NCI-H82 (cell line): ENCODE measurements at places on chromosomes 13 and 19.

GRCh38 chr19:14147797-14148605 lies 11.6 kb upstream of the ASF1B start:
- peak; percentile 80 for DNase-seq

DNA sequence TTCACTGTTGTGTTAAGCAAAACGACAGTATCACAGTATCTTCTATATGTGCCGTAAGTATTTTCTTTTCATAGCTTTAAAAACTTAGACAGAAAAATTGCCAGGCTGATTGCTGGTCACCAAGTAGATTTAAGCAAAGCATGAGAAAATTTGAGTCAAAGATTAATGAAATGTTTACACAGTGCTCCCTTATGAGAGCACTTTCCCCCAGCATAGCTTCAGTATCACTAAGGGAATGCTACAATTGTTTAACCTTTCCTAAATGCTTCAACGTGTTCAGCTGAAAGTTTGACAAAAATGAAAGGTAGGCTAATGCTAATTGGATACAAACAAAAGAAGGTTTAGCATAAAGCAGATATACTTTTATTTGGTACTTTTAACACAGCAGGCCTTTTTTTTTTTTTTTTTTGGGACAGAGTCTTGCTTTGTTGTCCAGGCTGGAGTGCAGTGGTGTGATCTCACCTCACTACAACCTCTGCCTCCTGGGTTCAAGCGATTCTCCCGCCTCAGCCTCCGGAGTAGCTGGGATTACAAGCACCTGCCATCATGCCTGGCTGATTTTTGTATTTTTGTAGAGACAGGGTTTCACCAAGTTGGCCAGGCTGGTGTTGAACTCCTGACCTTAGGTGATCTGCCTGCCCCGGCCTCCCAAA lies 23.4 kb downstream of the PCCA start:
- DNase-seq = no peak

- DNase-seq = no peak
These were observed 8.5 kb upstream of the RASA3 start for GRCh38 chr13:114140906-114141250.

DNA sequence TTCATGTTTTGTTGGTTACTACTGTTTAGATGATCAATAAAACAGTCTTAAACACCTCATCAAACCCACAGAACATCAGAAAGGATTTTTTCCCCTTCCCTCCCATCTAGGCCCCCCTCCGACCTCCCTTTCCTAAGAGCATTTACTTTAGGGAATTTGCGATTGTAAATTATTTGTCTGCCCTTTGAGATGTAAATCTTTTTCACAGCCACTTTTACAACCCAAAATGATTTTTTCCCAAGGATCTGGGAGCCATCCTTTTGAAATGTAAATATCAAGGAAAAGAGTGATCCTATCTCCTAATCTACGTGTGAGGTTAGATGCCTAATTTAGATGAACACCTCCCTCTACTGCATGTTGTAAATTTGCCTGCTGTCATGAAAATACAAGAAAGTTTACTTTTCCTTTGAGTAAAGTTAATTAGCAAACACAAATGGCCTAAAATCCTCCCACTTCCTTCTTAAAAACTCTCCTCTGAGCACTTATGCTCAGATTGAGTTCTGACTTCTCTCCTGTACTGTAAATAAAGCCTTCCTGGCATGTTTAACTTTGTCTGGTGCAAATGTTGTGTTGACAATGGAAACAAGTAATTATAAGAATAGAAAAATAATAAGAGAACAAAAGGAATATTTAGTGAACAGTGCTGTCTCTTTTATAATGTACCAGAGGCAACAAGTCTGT lies 1646.9 kb upstream of the SPRY2 start:
- DNase-seq = no peak

DNA sequence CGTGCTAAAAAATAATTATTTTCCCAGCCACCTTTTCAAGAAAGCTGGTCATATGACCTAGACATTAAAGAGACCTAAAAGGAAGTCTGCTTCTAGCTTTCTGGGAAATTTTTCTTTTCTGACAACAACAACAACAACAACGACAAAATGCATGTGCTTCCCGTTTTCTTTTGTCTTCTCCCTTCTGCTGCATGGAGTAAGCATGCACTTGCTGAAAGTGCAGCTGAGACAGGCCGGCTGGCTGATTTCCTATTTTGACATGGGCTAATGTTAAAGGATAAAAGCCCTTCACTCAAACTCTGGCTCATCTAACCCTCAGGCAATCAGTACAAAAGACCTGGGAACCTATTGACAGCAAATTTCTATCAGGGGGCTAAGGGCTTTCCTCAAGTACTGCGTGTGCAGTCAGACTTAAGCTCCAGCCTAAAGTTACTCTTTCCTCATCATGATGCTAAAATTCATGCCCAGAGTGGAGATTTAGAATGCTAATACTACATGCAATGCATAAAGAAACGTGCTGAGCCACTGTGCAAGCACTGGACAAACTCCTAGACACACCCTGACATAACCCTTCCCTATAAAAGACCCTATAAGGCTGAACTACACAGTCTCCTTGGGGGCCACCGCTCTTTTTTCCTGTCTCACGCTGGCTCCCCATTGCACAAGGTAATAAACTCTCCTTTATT lies 811.1 kb downstream of the UQCRFS1 start:
- no peak for DNase-seq

- no peak for DNase-seq
These were observed 345.6 kb downstream of the SPRY2 start for GRCh38 chr13:79995334-79995733.

- DNase-seq = no peak
These were observed 169.3 kb downstream of the DCT start for GRCh38 chr13:94309997-94310855.

GRCh38 chr19:55654323-55654867 lies 440 bp upstream of the U2AF2 start:
- DNase-seq = peak; percentile 99

DNA sequence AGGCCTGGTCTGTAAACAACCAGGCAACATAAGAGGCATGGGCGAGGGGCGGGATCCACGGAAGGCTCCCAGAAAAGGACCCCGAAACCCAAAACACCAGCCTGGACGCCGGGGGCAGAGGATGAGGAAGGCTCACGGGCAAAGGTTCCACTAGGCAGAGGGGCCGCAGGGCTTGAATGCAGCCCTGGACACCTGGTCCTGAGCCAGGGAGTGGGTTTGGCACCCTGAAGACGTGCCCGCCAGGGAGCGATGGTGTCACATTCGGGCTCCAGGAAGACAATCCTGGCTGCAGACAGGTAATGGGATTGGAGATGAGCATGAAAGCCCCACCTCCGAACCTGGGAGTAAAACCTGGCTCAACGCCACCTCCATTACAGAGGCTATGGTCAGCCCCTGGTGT lies 31.8 kb downstream of the ZNF787 start:
- no peak for DNase-seq

DNA sequence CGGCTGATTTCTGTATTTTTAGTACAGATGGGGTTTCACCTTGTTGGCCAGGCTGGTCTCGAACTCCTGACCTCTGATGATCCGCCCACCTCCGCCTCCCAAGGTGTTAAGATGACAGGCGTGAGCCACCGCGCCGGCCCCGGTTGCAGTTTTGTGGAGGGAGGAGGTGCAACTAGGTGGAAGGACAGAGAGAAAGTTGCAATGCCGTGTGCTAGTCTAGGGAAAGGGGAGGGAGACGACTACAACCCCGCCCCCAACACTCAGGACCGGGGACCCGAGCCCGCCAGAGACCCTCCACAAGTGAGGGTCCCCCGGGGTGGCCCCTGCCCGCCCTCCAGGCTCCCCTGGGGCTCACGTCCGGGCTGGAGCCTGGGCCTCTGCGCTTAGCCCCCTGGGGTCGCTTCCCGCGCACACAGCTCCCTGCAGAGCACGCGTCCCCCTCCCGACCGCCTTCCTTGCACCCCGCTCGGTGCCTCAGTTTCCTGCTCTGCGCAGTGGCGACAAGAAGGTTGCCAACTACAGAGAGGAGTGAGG lies 1.2 kb upstream of the ARID3A start:
- DNase-seq = no peak

GRCh38 chr19:18430417-18431144 lies 7.4 kb downstream of the ISYNA1 start:
- DNase-seq = no peak

DNA sequence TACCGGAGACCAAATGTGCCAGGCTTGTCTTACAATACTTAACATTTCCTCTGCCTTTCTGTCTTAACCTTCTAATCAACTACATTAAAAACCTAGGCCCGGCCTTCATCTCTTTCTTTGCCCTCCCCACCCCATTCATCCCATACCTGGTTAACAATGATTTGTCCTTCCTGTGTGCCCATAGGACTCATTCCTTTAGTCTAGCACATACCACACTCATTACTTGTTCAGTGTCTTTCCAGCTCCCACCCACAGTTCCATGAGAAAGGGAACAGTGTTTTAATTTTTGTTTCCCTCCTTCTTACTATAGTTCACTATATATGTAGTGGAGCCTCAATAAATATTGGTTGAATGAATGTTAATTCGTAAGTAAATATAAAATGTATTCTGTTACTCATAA lies 2.4 kb downstream of the CLN5 start:
- no peak for DNase-seq

DNA sequence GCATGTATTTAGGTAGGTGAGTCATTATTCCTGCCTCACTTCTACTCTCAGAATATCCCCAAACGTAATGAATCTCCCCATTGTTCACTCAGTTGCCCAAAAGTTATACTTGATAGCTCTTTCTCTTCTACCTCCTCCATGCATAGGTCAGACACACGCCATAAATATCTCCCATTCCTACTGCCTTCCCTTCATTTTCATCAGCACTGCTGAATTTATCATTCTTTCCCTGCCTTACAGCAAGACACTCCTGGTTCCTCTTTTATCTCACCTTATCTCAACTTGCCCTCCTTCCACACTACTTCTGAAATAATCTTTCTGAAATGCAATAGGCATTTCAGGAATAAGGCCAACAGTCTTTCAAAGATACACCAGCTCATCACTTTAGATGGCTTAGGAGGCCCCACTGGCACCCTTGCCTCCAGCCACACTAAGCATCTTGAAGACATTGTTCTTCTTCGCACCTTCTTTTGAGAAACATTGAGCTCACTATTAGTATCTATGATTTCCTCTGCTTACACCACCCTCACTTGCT lies 333.9 kb downstream of the MYO16 start:
- DNase-seq = no peak

DNA sequence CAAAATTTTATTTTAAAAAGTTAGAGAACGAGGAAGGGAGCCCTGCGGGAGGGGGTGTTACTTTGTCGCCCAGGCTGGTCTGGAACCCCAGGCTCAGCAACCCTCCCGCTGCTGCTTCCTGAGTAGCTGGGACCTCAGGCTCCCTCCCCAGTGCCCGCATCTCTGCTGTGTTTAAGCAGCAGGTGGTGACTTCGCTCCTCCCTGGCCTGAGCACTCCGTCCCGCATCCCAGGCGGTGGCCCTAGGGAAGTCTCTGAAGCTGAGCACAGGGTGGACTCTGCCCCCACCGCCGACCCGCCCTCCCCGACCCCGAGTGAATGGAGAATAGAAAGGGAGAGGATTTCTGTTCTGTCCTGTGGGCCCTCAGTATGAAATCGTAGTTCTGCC lies 30.5 kb downstream of the ZNF701 start:
- DNase-seq = peak; percentile 37

DNA sequence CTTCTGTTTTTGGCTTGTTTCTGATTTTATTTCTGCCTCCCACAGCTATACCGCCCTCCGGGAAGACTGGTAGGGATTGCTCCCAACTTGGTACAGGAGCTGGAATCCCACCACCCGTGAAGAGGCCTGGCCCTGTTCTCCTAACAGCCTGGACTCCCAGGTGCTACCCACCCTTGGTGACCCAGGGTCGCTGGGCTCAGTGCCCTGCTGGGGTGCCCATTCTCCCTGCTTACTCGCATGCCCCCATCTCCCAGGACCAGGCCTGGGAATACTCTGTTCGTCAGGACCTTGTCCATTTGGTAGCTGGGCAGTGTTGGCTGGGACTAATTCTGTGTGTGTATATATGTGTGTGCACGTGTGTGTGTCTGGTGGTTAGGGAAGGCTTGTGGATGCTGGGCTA lies 41.0 kb upstream of the TMTC4 start:
- no peak for DNase-seq

GRCh38 chr19:29516821-29517395 lies 8.9 kb upstream of the VSTM2B start:
- DNase-seq = no peak

DNA sequence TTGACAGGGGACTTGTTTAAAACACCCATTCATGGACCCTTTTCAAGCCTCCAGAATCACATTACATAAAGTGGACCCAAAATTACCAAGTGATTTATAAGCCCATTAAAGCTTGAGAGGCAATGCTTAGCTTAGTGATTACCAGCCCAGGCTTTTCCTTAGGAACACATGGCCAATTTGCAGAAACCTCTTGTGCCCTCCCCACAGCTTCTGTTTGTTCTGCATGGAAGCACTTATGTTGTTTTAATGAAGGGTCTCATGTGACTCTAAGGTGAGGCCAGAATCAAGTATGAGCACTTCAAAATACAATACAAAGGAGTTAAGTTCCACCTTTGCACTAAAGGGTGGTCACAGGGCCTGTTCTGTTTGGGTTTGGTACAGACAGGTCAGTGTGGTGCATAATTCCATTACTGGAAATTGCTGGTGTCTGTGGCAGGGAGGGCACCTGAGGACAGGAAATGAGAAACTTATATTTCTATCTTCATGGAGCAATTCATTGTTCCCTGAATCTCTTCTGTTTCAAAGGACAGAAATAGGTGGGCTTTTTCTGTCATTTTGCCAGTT lies 15.3 kb downstream of the ZNF486 start:
- peak; percentile 38 for DNase-seq

DNA sequence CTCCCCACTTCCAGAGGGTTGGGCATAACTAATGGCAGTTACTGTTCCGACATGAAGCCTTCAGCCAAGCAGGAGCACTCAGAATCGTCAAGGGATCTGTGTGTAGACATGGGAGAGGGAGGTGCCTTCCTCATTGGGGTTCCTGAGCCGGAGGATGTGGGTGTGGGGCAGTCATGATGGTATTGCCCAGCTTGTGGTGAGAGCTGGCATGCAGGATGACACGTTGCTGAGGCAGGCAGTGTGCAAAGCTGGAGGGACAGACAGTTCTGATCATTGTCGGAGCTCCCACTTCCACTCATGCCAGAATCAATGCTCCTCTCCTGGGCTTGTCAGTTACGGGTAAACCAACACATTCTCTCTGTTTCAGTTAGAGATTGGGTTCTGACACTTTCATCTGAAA lies 83.9 kb upstream of the TSC22D1 start:
- no peak for DNase-seq

GRCh38 chr13:44921246-44921877 lies 67.9 kb downstream of the NUFIP1 start:
- DNase-seq = no peak
